ENCODE measurements at places on chromosomes 4 and X.

DNA sequence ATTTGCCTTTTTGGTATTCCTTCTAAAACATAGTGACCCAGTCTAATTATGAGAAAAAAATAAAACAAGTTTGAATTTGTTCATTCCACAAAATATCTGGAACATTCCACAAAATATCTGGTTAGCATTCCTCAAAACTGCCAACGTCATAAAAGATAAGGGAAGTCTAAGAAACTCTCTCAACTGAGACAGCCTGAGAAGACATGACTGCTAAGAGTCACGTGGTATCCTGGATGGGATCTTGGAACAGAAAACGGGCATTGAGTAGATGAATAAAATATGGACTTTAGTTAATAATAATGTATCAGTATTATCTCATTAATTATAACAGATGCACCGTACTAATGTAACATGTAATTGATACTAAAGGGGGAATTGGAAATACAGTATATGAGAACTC lies 280.9 kb downstream of the ARAP2 start:
- no peak for DNase-seq

GRCh38 chr4:90007494-90008167 lies 113.0 kb downstream of the MMRN1 start:
- DNase-seq: no peak

- DNase-seq: no peak
Observed at GRCh38 chr4:115228851-115229250, 115.4 kb upstream of the NDST4 start.

GRCh38 chr4:81919223-81919622 lies 447.5 kb upstream of the RASGEF1B start:
- peak; percentile 9 for DNase-seq

DNA sequence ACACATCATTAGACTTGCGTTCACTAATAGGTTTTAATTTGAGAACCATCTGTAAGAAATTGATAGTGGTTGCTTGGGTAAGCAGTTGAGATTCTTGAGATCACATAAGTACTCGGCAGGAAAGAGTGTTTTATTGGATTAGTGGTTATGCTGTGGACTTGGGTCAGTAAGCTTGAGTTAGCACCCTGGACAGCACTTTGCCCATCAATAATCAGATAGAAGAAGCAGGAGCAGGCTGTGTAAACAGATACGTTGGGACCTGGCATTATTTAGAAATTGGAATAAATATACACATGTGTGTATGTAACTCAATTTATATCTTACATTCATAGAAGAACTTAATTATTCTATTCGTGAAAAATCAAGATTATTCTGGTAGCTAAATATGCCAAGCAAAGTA lies 357.5 kb upstream of the SMIM31 start:
- DNase-seq: no peak

DNA sequence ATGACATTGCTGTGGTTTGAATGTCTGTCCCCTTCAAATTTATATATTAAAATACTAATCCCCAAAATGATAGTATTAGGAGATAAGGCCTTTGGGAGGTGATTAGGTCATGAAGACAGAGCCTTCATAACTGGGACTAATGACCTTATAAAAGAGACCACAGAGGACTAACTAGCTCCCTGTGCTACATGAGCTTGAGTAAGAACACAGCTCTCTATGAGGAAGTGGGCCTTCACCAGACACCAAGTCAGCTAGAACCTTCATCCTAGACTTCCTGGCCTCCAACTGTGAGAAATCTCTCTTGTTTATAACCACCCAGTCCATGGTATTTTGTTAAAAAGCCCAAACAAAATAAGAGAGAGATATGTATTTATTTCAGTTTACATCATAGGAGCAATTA lies 242.2 kb upstream of the CTSO start:
- peak; percentile 50 for DNase-seq

DNA sequence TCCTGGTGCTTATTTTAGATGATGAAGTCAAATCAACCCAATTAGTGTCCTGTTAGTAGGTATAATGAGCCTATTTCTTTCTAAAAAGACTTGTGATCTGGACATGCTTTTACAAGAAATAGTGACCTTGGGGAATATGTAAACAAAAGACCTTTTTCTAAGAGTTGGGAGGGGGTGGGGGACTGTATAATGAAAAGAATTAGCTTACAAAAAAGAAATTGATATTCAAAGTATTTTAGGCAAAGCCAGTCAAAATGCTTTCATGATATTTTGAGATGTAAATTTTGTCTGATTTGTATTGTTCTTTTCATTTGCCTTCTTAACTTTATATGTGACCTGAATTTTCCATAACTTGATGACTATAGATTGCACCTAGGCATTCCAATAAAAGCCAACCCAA lies 114.6 kb downstream of the DCTD start:
- no peak for DNase-seq

DNA sequence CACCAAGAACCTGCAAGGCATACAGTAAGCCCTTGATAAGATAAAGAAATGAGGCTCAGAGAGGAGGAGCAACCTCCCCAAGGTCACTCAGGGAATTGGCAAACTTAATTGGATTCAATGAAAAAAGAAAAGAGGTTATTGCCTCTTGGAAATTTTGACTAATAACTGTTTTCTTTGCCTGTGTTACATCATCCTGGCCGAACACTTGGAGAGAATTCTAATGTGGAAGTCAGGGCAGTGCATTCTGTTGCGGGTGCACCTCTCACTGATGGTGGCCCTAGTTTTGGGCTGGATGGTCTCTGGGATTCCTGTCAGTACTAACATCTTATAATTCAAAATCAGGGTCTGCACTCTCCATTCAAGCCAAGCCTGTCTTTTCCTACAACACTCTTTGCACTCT lies 186.2 kb upstream of the BCOR start:
- no peak for DNase-seq

GRCh38 chr4:42995343-42995944 lies 102.9 kb downstream of the GRXCR1 start:
- peak; percentile 53 for DNase-seq

DNA sequence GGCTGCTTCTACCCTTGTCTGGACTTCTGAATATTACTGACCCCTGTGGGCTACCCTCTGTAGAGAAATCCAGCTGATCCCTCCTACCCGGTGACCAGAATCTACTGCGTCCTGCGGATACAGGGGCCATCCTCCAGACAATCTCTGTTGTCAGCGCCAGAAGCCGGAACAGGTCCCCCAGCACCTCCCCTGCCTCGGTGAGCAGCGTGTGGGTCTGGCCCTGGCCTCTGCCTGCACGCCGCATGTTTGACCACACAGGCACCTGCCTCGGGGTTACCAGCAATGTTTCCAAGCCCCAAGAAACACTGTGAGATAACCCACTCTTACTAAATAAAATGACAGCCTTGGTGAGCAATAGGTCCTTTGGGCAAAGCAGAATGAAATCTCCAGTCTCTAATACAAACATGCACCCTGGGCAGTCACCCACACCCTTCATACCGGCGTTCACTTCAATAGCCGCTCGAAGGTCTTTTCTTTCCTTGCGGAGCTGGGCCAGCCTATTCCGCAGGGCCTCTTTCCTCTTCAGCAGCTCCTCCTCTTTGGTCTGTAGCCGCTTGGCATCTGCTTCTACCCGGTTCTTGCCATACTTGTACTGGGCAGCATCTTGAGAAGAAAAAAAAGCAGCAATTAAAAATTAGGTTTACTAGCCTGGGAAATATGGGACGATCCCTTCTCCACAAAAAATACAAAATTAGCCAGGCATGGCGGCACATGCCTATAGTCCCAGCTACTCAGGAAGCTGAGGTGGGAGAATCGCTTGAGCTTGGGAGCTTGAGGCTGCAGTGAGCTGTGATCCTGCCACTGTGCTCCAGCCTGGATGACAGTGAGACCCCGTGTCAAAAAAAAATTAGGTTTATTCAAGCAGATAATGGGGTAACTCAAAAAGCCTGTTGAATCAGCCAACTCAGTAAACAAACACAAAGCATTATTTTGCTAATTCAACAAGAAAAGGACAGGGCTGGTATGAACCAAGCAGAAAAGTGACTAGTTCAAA lies 165.1 kb downstream of the AFAP1 start:
- no peak for DNase-seq

DNA sequence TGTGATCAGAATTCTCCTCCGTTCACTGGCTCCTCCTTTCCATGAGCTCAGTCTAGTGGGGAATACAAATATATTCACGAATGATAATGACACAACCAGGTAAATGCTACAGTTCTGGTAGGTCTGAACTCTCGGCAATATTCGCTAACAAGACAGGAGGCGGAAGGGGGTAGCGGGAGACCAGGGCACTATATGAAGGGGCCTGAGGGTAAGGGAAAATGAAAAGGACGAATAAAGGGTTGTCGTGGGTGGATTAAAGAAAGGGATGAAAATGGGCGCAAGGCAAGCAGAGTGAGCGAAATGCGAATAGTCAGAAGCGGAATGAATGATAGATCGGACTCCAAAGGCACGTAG lies 743 bp downstream of the NKAP start:
- no peak for DNase-seq

- DNase-seq: no peak
Observed at GRCh38 chr4:187711586-187711985, 284.0 kb upstream of the ZFP42 start.

- no peak for DNase-seq
Observed at GRCh38 chr4:69095301-69095731, 958 bp upstream of the UGT2B7 start.

- peak; percentile 48 for DNase-seq
Observed at GRCh38 chr4:123397144-123398065, 810 bp downstream of the SPRY1 start.

- no peak for DNase-seq
Observed at GRCh38 chrX:110667706-110668105, 127.9 kb downstream of the CHRDL1 start.

DNA sequence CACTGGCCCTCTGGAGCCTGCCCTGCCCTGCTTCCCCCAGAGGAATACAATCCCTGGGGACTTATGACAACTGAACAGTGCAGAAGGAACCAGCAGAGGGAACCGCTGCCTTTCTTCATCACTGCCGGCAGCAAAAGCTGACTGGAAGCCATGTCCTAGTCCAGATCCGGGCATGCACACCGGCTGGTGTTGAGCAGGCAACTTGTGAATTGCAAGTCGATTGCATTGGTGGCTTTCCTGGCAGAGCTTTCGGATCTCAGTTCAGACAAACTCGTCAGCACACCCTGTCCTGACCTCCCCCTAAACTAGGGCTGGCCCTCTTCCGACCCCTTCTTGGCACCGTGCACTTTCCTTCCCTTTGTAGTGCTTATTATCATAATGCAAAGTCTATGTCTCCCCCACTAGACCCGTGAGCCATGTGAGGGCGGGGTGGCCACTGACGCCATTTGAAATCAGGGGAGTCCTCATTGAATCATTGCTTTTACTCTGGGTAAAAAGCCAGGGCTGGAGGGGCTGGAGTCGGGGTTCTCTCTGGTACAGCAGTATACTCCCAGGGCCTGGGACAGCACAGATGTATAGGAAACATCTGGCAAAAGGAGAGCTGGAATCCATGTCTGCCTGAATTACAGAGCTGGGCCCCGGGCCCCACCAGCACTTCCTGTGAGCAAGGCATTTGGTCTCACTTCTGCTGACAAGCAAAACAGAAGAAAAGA lies 1.8 kb downstream of the ARHGAP4 start:
- DNase-seq: no peak

GRCh38 chrX:57977992-57978391 lies 67.7 kb upstream of the ZXDA start:
- no peak for DNase-seq

- DNase-seq: no peak
Observed at GRCh38 chrX:110086916-110087484, 84.1 kb downstream of the TMEM164 start.

DNA sequence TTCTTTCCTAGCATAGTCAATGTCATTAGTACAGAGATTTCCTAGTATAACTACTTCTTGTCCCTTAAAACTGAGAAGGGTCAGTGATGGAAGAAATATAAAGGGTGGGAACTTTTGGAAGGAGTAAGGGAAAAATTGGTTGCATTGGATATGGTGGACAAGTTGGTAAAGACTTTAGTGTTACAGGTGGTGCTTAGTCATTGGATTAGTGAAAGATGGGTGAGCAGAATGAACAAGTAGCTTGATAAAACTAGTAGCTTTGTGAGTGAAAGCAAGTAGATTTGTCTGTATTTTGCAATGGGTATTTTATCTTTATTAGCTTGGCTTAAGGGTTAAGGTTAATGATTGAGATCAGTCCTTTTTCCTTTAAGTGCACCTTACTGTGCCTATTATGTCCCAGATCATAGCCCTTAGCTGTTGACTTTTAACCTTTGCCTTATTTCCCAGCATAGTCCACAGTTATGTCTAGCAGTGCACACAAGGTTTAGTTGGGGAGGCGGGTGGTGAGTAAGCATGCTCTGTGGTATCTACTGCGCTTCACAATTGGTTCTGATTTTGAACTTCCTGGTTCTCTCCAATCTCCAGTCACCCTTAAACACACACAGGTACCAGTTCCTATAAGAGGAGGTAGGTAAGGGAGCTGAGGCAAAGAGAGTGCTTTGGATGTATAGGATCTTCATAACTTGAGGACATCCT lies 9.5 kb downstream of the WDR44 start:
- no peak for DNase-seq

GRCh38 chr4:66972087-66972486 lies 573.2 kb downstream of the CENPC start:
- no peak for DNase-seq

DNA sequence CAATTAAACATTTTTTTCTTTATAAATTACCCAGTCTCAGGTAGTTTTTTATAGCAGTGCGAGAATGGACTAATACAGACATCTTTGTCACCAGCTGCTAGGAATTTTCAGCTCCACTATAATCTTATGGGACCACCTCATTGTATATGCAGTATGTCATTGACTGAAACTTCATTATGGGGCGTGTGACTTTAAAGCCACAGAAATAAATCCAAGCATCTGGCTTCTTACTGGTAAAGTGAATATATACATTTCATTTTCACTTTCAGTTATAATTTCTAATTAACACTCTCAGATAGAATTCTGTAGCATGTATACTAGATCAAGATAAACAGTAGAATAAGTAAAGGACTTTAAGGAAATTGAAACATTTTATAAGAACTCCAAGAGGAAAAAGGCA lies 21.9 kb downstream of the IL15 start:
- peak; percentile 30 for DNase-seq

DNA sequence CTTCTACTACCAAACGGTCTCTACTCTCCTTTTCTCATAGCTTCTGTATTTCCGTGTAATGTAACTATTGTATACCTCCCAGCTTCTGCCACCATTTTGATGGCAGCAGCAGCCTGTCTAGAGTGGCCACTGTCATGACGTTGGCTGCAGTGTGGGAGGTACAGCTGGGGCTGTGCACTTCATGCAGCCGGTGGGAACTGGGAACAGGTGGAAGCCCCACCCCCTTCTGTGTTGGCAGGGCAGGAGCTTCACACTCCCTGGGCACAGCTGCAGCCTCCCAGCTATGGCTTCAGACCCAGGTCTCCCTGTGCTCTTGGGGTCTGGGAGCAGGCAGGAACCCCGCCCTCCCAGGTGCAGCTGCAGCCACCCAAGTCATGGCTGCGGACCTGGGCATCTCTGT lies 49.8 kb upstream of the SEC24B start:
- DNase-seq: no peak

DNA sequence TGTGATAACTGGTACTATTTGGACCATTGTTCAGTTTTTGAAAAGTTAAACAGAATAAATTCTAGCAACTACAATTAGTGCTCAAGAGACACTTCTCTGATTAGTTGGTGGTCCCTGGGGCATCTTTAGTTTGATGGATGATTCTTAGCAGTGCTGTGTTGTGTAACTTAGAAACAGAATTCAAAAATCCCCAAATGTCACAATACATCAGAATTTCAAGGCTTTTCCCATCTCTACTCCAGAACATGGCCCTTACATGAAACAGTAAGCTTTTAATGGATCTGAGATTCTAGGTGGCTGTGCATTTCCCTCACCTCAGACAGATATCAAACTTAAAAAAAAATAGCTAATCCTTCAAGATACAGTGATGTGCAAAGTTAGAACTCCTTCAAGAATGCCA lies 104.4 kb upstream of the CXCL13 start:
- DNase-seq: no peak
